ENCODE measurements at places on chromosomes 6 and 20.
A peak's percentile ranks its signal among the peaks of the same experiment; 100 is the strongest.

GRCh38 chr6:121597654-121598053 is 162.2 kb downstream of the GJA1 start:
- DNase-seq, result no peak

GRCh38 chr20:46552460-46553420 is 2.3 kb upstream of the OCSTAMP start:
- peak; percentile 34 for DNase-seq

DNA sequence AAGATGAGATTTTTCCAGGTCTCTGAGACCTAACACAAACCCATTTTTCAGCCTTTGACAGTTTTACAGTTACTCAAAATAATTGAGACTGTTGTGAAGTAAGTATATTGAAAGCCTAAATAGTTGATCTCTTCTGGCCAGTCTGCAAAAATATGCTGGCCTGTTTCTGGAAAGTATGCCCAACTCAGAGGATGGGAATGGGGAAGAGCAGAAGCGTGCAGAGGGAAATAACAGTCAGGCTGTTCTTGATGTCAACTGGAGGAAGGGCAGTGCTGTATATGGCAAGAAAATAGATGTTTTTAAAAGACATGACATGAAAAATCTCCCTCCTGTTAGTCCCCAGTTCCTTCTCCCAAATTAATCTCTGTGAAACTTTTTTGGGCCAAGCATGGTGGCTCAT is 3.8 kb downstream of the GID8 start:
- no peak for DNase-seq

DNA sequence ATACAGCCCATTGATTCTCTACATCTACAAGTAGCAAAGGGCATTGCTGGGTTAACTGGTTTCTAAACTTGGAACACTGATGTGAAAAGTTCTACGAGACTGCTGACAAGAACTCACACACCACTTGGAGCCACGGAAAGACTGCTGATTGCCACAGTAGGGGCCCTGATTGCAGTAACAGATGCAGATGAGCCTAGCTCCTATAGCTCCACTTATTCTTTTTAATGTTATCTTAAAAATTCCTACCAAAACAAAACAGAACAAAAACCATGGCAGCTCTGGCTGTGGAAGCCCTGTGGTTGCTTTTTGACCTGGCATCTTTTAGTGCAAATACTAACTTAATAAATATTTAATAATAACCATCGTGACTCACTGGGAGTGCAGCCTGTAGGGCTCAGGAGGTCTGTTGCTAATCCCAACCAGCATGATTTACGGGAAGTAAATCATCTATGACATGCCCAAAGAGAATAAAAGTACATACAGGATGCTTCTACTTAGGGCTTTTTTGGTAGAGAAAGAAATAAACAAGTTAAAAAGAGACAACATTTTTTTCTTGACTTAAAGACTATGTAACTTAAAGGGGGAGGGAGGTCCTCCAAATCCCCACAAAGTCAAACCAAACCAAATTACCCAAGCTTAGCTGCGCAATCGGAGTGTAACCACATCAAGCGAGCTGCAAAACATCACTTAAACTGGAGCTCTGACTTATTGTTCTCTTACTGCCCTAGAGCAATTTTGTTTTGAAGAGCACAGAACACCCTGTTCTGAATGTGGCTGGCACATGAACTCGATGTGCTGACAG is 87.2 kb downstream of the FKBP5 start:
- DNase-seq, result peak; percentile 33

GRCh38 chr6:13471184-13471583 is 16.2 kb downstream of the GFOD1 start:
- no peak for DNase-seq

- no peak for DNase-seq
Measured at GRCh38 chr6:100138346-100139022, 144.5 kb upstream of the MCHR2 start.

DNA sequence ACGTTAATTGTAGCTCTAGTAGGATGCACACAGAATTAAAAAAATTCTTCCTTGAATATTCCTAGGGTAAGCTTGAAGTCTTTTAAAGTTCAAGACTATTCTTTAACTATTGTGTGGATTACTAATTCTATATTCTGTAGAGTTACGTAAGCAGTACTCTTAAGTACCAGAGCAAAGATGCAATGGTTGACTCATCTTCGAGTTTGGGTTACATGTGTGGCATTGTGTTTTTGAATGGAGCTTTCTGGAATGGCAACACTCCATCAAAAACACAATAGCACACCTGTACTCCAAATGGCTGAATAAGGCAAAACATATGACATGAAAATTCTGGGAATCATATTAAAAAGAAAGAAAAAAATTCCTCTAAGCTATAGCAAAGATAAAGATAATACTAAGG is 33.5 kb upstream of the CEP162 start:
- DNase-seq, result no peak

- DNase-seq, result no peak
Measured at GRCh38 chr6:84605298-84605697, 159.1 kb downstream of the TBX18 start.

DNA sequence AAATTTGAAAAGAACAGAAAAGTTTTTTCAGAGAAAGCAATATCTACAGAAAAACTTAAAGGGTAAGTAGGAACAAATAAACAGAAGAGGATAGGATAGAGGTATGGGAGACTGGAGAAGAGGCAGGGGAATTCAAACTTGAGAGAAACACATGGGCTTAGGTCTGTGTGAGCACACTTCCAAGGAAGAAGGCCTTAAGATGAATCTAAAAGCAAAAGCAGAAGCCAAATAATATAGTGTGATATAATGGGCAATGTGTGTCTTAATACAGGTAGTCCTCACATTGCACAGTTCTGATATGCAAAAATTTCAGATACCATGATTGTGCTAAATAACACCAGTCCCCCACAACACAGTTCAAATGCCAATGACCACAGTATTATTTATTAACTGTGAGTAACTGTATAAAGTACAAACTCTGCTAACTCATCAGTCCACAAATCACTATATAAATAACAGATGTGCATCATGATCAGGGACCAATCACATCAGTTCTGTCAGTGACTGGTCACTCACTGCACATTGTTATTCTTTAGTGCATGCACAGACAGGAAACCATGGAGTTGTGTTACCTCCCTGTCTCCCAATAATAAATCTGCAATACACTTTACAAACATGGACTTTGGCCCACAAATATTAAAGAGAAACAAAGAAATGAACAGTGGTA is 18.6 kb downstream of the SNX14 start:
- DNase-seq, result no peak

- DNase-seq, result no peak
Measured at GRCh38 chr6:340186-340955, 48.1 kb downstream of the DUSP22 start.

DNA sequence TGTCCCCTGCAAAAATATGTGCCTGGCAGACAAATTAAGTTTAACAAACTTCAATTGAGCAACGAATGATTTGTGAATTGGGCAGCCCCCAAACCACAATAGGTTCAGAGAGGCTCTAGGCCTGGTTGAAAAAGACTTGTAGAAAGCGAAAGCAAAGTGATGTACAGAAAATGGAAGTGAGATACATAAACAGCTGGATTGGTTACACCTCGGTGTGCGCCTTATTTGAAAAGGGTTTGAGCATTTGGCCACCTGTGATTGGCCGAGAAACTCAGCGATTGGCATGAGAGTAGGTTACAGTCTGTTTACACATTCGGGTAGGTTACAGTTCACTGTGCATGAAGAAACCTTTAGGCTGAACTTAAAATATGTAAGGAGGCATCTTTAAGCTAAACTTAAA is 136.9 kb downstream of the CD83 start:
- DNase-seq, result no peak
